ENCODE measurements at places on chromosomes 1 and 21. TPM values are rescaled to one million over a fixed set of nuclear protein-coding genes. Genes with fewer than 3 reads are reported as not detected.

GRCh38 chr1:31441558-31441957, 28.5 kb downstream of the SERINC2 start:
- no peak overlapping the region for H3K4me3 ChIP-seq
- H3K4me1 ChIP-seq: peaks cover 5% of the 10 kb centered on the region
- H3K27me3 ChIP-seq: no peaks in the 10 kb centered on the region
- no peaks in the 10 kb centered on the region for H3K36me3 ChIP-seq
- H3K27ac ChIP-seq: no peak overlapping the region

GRCh38 chr21:31290765-31291164, 53.3 kb downstream of the TIAM1 start:
- H3K4me1 ChIP-seq: no peaks in the 10 kb centered on the region
- no peaks in the 10 kb centered on the region for H3K36me3 ChIP-seq
- no peak overlapping the region for H3K27ac ChIP-seq
- no peak overlapping the region for H3K4me3 ChIP-seq
- no peaks in the 10 kb centered on the region for H3K27me3 ChIP-seq
- no peak for DNase-seq

GRCh38 chr1:29523136-29523535, 286.8 kb downstream of the PTPRU start:
- H3K4me3 ChIP-seq: no peak overlapping the region
- DNase-seq: no peak
- H3K27ac ChIP-seq: no peak overlapping the region
- no peaks in the 10 kb centered on the region for H3K36me3 ChIP-seq

Gene GTF2B
- 14.6 TPM for total RNA-seq

Gene CCDC17
- total RNA-seq: 1.7 TPM
